ENCODE measurements at places on chromosomes 4 and X. TPM values are rescaled to one million over a fixed set of nuclear protein-coding genes. Genes with fewer than 3 reads are reported as not detected.

GRCh38 chr4:111788099-111788498, 357.2 kb upstream of the FAM241A start:
- peak; percentile 22 for DNase-seq

Gene ASB11
- not detected for polyA plus RNA-seq

- DNase-seq = no peak
Measured at GRCh38 chrX:107470198-107470597, 20.7 kb downstream of the FRMPD3 start.

- DNase-seq = no peak
Measured at GRCh38 chr4:189048119-189048518, 892.6 kb upstream of the FRG1 start.

- DNase-seq = no peak
Measured at GRCh38 chrX:97367125-97367524, 483.4 kb downstream of the RPA4 start.

- no peak for DNase-seq
Measured at GRCh38 chr4:87934973-87935372, 40.5 kb upstream of the SPP1 start.

Gene SYTL4
- 21.8 TPM for polyA plus RNA-seq

DNA sequence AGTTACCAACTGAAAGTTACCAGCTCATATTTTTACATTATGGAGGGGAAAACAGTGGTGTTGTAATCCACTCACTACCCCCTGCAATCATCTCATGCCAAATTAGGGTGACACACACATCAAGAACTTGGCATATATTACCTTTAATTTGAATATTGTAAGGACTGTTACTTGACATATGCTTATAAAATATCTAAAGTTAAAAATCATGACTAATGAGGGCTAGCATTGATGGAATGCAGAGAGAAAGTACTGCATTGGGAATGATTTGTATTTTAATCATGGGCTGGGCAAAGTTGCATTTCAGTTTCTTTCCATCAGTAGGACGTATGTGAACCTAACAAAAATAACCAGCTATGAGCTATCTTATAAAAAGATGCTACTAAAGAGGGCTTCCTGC, 517.5 kb upstream of the GRIA3 start:
- no peak for DNase-seq

GRCh38 chr4:62661821-62662220, 1461.7 kb downstream of the ADGRL3 start:
- no peak for DNase-seq

Gene SUPT20HL2
- polyA plus RNA-seq = not detected

DNA sequence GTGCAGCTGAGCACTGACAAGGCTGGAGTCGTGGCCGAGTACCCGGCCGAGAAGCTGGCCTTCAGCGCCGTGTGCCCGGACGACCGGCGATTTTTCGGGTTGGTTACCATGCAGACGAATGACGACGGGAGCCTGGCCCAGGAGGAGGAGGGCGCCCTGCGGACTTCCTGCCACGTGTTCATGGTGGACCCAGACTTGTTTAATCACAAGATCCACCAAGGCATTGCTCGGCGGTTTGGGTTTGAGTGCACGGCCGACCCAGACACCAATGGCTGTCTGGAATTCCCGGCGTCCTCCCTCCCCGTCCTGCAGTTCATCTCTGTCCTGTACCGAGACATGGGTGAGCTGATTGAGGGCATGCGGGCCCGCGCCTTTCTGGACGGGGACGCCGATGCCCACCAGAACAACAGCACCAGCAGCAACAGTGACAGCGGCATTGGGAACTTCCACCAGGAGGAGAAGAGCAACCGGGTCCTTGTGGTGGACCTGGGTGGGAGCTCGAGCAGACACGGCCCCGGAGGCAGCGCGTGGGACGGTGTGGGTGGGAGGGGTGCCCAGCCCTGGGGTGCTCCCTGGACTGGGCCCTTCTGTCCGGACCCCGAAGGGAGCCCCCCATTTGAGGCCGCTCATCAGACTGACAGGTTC, 24.3 kb downstream of the RGS12 start:
- DNase-seq = no peak

Gene CDK16
- polyA plus RNA-seq = 132 TPM

DNA sequence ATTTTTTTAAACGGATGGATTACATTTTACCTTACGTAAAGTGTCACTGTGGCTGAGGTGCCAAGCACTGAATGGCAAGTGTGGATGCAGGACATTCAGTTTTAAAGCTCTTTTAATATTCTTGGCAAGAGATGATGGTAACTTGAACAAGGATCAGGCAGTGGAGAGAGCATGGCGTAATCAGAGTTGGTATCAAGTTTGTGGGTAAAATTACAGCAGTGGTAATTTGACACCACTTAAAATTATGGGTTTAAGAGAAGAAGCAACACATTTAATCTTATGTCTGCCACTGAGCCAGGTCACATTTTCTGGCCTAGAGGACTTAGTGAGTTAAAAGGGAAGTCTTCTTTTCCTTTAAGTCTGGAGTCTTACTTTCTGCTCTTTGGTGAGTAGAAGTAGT, 100.5 kb downstream of the NAA11 start:
- no peak for DNase-seq

DNA sequence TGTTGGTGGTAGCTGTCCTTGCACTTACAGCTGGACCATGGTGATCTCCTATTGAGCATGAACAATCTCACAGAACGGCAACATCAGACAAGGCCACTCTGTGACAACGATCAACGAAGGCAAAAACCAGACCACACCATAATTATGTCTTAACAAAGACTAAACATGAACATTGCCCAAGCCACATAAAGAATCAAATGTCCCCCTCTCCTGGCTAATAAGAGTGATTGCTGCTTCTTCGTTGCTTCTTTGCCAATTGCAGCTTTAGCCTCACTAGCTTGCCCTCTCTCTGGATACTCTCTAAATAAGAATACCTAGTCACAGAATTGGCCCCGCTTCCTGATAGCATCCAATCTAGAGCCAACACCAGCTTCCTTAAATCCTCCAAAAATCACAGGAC, 41.5 kb upstream of the PGRMC1 start:
- no peak for DNase-seq

DNA sequence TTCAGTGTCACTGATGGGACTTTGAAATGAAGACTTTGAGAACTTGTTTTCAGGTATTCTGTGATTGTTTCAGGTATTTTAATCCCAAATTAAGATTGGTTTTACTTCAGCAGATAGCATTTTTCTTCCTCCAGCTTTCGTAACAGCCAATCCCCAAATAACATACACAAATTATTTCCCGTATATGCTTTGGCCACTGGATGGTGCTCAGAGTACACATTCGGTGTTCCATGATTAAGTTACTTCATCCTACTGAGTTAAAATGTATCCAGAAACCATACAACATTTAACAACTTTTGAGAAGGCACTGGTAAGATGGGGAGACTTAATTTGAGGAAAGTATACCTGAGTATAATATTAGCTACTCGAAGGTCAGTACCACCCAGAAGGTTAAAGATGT, 233.4 kb upstream of the FAM47A start:
- DNase-seq = peak; percentile 7

Gene CD99
- polyA plus RNA-seq = 130 TPM

Gene HOPX
- polyA plus RNA-seq = 11.0 TPM

- no peak for DNase-seq
Measured at GRCh38 chr4:26074712-26075430, 160.9 kb downstream of the SMIM20 start.

GRCh38 chr4:10526429-10527222, 69.4 kb upstream of the ZNF518B start:
- no peak for DNase-seq

Gene SPARCL1
- 8.8 TPM for polyA plus RNA-seq
